ENCODE measurements at places on chromosomes 6 and 20.

DNA sequence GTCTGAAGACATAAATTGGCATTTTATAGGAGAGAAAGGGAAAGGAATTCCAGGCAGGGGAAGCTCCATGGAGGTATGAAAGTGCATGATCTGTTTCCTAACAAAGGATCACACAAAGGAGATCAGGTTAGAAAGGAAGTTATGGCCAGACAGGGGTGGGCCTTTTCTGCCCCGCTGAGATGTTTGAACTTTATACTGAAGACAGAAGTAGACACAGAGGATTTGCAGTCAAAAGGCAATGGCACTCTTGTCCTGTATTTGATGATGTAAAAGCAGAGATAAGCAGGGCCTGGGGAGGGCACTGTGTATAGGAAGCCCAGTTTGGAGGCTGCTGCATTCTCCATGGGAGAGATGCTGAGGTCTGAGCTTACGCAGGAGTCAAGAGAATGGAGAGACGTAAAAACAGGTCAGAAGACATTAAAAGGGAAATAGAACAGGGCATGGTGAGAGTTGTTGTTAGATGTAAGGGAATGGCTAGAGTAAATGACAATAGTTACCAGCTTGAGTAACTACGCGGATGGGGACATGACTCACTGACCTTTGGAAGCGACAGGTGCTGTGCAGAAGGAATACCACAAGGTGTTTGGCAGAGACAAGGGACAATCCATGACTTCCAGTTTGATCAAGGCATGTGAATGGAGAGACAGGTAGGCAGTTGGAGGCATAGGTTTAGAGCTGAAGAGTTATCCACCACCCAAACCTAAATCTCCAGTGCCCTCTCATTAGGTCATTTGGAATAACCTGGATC is 190.6 kb upstream of the SASH1 start:
- no peak for DNase-seq

- peak; percentile 51 for DNase-seq
These were observed 111.9 kb upstream of the GGTLC1 start for GRCh38 chr20:24100370-24101011.

- no peak for DNase-seq
These were observed 19.6 kb downstream of the TFAP2A start for GRCh38 chr6:10395171-10395703.

DNA sequence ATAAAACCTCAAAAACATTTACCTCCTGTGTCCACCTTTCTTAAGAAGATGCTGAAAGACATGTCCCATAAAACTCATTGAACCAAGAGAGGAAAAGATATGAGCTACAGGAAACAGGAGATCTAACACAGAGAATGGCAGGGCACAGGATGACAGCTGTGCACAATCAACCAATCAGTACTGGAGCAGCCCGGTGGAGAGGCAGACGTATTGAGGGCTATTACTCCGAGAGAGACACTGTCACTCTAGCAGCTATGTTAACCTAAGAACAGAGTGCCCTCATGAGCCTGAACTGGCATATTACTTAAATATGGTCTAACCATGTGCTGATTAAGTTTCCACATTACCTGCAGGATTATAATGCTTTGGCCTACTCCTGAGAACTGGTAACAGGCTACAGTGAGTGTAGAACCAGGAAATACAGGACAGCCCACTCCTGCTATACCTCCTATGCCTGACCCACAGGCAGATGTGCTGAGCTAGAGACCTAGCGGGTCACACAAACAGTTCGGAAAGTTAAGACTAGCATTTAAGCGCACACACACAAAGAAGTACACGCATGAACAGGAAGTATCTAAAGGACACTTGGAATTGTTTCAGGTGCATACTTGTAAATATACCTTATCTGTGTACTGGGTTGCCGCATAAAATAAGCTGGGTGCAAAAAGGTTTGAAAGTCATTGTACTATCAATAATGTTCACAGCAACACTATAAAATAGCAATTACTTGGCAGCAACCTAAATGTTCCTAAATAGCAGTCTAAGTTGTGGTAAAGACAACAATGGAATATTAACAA is 199.3 kb upstream of the SHLD1 start:
- DNase-seq, result no peak

GRCh38 chr6:92043777-92044176 is 1375.6 kb downstream of the EPHA7 start:
- no peak for DNase-seq

DNA sequence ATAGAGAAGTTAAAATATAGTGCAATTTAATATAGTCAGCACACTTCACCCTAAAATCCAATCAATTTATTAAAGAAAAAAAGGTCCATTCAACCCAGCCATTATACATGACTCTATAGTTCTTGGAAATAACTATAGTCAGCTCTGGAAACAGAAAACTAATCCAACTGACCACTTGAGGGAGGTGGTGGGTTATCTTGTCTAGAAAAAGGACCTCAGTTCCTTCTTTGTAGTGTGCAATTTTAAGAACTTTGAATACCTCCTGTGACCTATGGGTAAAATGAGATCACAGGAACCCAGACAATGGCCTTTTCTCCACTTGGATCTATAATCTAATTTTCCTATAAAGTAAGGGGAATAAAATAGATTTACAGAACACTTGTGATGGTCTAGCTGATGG is 163.6 kb upstream of the CENPW start:
- no peak for DNase-seq

- no peak for DNase-seq
These were observed 321.5 kb upstream of the MAN1A1 start for GRCh38 chr6:119671105-119671504.

Data from urothelium cell line (cell line).